ENCODE measurements at places on chromosomes 7 and 10.

DNA sequence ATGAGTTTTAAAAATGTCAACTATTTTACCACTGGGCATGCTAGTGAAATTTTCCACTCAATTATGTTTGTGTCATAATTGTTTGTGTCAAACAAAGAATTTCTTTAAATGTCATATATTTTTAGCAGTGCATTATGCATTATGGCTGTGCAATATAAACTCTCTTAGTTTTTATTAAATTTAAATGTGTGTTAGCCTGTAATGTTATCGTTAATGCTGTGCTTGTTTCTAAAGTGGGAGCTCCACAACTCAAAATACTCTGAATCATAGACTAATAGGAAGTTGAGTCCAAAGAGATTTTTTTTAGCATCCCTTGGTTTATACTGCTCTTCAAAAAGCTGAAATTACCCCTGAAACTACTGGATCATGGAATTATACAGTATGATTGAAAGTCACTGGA lies 26.8 kb downstream of the GNAI1 start:
- DNase-seq = no peak

- DNase-seq = no peak
Measured at GRCh38 chr10:71372882-71373495, 23.7 kb upstream of the CDH23 start.

DNA sequence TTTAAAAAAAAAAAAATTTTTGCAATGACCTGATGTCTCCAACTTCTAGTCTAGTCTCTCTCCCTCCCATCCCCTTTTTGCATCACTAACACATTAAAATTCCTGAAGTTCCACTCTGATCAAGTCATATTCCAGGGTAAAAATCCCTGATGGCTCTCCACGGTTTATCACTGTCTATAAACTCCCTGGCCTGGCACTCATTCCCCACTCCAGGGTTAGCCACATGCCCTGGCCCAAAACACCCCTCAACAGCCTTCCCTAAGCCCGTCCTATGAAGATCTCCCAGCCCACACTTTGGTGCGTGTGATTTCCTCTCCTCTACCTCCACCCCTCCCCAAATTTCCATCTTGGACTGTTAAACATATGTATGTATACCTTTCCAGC lies 125.4 kb downstream of the JAZF1 start:
- DNase-seq = no peak

DNA sequence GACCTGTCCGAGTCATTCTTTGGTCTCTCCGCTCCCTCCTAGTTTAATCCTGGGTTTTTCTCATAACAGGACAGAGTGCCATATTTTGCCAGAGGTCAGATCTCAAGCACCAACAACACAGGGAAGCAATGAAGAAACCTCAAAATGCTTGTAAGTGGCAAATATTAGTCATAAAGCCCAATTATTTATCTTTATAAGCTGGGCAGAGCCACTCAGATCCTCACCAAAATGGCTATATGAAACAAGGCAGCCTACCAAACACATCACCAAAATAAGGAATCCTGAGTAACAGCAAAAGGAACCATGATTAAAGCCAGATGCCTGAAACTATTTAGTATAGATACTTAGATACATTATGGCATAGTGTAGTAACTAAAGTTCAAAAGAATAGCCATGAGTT lies 4.7 kb downstream of the ECD start:
- DNase-seq = no peak

DNA sequence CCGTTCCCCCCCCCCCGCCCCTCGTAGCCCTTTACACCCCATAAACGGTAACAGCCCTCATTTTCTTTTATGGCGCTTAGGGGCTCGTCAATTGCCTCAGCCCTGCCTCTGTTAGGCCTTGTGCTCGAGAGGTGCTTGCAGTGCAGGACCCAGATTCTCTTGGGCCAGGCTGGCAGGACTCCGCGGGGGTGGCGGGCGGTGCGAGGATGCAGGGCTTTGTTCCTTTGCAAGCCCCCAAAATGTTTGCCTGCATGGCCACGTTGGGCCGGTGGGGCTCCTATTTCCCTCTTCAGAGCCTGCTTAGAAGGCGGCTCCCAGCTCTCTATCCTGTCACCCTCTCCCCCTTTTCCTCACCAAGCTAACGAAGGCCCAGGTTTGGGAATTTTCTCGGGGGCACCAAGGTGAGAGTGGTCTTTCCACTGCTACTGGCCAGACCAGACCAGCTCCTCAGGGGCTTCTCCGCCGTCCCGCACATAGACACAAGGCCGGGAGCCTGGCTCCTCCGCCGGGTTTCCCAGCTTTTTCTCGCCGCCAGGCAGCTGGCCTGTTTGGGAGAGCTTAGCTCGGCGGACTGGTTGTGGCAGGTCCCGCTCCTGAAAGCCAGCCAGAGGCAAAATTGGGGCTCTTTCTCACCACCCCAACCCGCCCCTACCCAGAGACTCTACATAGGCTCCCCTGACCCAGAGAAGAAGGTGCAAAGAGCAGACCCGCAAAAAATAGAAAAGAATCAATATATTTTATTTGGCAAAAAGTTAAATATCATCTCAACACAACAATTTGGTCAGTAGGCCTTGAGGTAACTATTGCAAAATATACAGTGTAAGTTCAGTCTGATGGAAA lies 3.4 kb downstream of the HOXA9 start:
- no peak for DNase-seq

- no peak for DNase-seq
Measured at GRCh38 chr10:43322331-43322730, 49.1 kb upstream of the FXYD4 start.

GRCh38 chr7:28507525-28508282 lies 95.4 kb downstream of the CREB5 start:
- no peak for DNase-seq

- no peak for DNase-seq
Measured at GRCh38 chr10:80407812-80408241, 524 bp upstream of the PRXL2A start.

GRCh38 chr7:18760046-18760445 lies 264.5 kb downstream of the HDAC9 start:
- no peak for DNase-seq

- no peak for DNase-seq
Measured at GRCh38 chr7:31267486-31267885, 73.0 kb downstream of the NEUROD6 start.

GRCh38 chr10:29007748-29008610 lies 280.9 kb upstream of the LYZL1 start:
- peak; percentile 63 for DNase-seq

- no peak for DNase-seq
Measured at GRCh38 chr10:37760817-37761216, 96.6 kb downstream of the ZNF248 start.

DNA sequence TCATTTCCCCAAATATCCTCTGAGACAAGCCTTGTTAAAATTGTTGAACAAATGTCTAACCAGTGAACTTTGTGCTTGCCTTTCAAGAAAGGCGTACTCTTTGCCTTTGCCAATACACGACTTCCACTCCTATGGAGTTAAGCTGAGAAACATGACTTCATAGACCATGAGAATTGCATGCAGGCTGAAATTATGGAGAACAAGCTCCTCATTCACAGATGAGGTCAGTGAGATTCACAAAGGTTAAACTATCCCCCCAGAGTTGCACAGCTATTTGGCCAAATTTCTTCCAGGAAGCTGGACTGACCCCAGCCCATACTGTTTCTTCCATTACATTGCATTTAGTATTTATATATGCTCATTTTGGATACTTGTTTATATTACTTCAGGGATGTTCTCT lies 221.4 kb upstream of the SEMA3C start:
- DNase-seq = no peak

DNA sequence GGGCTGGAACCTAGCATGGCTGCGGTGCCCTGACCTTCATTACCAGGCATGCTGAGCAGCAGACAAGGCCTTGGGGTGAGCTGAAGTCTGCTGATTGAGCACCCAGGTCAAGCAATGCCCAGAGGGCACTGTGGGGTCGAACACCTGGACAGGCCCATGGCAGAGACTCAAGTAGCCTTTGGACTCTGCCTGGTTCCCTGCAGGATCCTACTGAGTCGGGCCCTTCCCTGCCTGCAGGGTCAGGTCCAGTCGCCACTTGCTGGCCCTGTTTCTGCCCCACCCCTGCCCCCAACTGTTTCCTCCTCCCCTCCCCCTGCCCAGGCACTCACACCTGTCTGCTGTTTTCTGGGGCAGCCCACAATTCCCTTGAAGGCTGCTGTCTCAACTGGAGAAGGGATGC lies 483.2 kb upstream of the MKI67 start:
- no peak for DNase-seq

GRCh38 chr10:12966067-12966466 lies 35.4 kb downstream of the CCDC3 start:
- no peak for DNase-seq

DNA sequence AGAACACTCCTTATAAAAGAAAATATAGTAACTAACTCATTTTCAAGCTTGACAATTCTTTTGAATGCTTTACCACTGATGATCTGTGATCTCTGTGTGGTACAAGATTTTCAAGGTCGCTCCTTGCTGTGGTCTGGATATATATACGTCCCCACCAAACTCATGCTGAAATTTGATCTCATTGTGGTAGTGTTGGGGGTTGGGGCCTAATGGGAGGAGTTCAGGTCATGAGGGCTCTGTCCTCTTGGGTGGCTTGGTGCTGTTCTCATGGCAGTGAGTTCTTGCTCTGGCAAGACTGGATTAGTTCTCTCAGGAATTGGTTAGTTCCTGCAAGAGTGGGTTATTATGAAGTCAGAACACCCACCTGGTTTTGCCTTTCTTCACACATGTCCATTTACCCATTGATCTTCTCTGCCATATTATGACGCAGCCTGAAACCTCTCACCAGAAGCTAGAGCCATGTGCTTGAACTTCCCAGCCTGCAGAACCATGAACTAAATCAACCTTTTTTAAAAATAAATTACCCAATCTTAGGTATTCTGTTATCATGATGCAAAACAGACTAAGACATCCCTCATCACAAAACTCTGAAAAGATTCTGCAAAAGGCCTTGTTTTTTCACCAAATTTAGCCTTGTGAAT lies 8.3 kb upstream of the EDRF1 start:
- no peak for DNase-seq

DNA sequence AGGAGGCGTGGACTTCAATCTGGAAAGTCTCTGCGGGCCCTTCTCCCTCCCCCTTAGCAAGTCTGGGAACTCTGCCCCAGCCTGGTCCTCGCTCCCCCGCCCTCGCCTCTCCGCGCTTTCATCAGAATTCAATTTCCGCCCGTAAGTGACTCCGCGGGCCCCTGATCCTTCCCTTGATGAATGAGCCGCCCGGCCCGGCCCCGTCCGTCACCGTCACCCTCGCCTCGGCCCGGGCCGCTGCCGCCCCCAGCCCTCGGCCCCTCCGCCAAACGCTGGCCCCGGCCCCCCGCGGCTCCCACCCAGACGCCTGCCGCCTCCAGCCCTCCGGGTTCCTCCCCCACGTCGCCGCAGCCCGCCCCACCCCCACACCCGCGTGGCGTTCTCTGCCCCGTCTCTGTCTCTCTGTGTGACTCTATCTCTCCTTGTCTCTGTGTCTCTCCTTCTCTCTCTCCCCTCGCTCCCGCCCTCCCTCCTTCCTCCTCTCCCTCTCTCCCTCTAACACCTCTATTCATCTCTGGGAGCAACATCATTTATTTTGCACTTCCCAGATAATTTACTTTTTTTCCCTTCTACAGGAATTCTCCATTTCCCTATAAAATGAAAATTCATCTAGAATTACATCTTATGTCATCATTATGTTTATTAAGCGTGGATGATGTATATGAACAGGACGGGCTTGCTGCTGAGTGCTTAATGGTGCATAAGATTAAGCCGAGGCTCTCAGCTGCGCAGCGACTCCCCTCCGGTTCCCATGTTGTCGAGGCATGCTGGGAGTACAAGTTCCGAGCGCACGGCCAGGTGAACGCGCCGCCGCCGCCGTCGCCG lies 91.2 kb upstream of the PAX2 start:
- no peak for DNase-seq

GRCh38 chr10:103680869-103681236 lies 174.5 kb downstream of the SH3PXD2A start:
- DNase-seq = no peak

DNA sequence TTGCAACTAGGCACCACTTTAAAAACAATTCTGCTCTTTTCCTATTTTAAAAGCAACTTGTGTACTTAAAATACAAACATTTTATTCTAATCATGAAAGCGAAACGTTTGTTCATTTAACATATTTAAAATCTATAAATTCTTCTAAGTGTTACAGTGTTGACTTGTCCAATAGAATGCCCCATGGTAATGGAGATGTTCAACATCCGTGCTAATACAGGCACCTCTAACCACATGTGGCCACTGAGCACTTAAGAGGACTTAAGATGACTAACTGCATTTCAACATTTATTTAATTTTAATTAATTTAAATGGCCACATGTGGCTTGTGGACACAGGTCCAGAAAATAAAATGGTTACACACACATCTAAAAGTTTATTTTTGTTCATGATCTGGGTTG lies 115.1 kb downstream of the TPK1 start:
- DNase-seq = no peak

DNA sequence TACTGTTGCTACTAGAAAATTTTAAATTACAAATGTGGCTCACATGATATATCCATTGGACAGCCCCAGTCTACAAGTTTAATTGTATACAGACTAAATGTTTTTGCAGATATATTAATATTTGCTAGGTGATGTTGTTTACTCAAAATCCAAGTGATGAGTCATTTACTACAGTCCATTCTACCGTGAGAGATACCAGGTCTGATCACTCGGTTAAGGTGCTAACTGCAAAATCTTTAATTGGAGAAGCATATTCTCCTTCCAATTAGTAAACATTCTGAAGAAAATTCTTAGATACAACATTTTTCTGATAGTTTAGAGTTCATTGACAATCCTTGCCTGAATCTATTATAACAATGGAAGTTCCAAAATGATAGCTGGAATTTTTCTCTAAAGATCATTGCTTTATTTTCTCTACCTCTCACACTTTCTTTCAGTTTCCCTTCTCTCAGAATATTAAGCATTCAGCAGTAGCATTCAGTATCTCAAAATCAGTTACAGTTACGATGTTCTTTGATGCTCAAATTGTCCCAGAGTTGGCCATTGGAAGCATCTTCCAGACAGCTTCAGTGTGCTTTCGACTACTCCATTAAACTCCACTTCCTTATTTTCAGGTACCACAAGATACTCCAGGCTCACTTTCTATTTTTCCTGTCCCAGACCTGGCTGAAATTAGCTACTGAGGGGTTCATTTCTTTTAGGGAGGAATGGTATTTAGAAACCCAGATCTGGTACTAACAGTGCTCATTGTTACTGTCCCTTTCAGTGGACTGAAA lies 2.3 kb downstream of the ABCB1 start:
- no peak for DNase-seq

DNA sequence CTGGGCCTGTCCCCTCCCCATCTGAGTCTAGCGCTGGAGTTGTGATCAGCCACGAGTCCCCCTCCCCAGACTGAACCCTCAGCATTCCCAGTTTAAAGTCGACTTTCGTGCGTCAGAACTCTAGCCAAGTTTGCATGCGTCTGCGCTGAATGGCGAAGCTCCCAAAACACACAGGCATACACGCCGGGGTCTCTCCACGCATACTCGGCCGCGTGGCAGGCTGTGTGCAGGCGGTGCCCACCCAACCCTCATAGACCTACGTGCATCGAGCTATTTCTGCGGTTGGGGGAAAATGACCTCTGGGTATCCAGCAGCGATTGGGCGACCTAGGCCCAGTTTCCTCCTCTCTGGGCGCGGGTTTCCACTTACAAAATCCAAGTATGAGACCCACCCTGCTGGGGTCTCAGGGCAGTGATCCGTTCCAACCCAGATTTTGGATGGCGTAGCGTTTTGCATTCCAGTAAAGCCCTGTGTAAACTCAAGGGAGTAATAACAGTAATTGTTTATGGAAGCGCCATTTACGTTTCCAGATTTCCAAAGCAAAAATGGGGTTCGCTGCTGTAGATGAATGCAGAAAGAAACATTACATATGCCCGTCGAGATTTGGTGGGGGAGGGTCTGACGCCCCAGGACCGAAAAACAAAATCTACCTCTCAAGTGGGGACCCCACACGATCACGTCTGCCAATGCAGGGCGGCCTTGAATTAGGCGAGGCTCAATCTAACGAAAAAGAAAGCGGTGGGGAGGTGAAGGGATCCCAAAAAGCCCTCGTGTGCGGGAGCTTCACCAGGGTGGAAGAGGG lies 2.0 kb upstream of the HMX3 start:
- no peak for DNase-seq
